ENCODE measurements at places on chromosomes 3 and 15. TPM values are rescaled to one million over a fixed set of nuclear protein-coding genes. Genes with fewer than 3 reads are reported as not detected.

Gene C15orf61
- 2.9 TPM for total RNA-seq

Gene RTP1
- total RNA-seq: 5.6 TPM

Gene PLD1
- total RNA-seq: 3.6 TPM

Gene TNNC1
- total RNA-seq: 5.6 TPM

Gene CHRNA5
- total RNA-seq: 23.3 TPM

DNA sequence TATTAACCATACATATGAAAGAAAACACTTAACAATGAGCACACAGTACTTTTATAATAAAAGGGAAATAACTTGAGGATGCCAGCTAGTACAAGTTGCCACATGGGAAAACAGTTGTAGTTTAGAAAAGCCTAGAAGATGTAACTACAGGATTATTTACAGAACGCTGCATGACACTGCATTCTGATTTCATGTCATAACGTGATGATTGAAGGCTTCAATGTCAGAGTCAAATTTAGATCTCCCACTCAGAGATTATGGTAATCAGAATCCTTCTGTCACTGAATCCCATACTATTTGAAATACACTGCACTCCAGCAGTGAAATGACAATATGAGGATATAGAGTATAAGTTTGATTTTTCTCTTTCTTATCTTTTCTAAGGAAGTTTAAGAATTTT is 253.9 kb upstream of the LRRN1 start:
- DNase-seq: no peak

DNA sequence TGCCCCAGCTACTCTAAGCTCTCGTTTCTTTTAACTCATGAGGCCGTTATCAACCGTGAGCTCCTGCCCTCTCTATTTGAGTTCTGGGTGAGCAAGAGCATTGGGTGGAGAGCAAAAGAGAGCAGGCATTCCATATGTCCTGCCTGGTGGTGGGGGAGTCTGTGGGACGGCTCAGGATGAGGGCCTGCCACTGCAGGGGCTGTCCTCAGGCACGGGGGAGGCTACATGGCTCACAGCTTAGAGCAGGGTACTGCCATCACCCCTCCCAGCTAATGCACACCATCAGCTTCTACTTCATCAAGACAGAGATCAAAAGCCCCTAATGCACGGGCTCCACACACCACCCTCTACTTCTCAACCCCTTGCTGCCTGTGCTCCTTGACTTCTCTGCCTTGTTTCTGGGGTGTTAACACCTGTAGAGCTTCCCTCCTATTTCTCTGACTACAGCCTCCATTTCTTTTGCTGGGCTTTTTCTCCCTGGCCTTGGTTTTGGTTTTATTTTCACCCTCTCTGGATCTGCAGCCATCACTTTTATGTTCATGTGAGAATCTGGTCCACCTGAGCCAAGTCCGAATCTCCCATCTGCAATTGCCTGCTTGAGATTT is 114.1 kb downstream of the ALDH1A2 start:
- no peak for DNase-seq

- DNase-seq: no peak
These were observed 72.1 kb downstream of the APBA2 start for GRCh38 chr15:28957606-28958498.

DNA sequence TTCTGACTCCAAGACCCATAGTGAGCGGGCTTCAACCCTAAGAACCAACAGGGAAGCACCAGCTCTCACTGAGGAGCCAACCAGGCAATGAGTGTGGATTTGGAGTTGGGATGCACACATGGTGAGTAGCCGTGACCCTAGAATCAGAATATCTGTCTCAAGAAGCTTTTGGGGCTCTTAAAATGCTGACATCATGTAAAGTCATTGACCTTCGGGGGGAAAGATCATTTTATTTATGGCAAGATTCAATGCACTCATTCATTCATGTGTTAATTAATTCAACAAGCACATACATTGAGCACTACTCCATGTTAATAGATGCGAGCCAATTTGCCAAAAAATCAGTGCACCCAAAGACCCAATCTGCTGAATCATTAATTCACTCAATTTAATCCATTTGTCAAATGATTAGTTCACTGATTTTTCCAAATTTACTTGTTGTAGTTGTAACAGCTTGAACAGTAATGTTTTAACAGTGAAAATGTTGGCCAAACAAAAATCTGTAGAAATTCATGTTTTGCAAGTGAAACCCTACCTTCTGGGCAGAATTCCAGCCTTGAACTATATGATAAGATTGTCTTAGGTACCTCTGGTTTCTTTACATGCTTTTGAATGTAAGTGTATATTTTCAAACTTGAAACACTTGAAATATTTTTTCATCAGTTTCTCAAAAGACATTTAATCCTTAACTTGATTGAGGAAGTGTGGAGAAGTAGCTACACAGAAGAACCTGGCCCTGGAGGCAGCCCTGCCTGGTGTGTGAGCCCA is 29.8 kb upstream of the LACTB start:
- no peak for DNase-seq

- DNase-seq: no peak
These were observed 26.2 kb upstream of the HACD2 start for GRCh38 chr3:123611082-123611481.

DNA sequence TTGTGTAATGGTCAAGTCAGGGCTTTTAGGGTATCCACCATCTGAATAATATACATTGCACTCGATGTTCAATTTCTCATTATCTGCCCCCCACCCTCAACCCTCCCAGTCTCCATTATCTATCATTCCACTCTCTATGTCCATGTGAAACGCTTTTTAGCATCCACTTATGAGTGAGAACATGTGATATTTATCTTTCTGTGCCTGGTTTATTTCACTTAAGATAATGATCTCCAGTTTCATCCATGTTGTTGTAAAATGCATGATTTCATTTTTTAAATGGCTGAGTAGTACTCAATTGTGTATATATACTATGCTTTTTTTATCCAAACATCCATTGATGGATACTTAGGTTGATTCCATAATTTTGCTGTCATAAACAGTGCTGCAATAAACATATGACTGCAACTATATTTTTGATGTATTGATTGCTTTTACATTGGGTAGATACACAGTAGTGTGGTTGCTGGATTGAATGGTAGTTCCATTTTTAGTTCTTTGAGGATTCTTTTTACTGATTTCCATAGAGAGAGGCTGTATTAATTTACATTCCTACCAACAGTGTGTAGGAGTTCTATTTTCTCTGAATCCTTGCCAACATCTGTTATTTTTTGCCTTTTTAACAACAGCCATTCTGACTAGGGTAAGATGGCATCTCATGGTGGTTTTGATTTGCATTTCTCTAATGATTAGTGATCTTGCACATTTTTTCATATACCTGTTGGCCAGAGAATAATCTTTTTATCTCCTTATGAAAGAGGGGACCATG is 332.9 kb upstream of the TGFBR2 start:
- no peak for DNase-seq
